Cerebellar nuclear complex (tissue), 1 donor: ENCODE measurements at places on chromosomes 13 and 19.

- DNase-seq, result no peak
Measured at GRCh38 chr13:85798556-85798955, 663 bp downstream of the SLITRK6 start.

DNA sequence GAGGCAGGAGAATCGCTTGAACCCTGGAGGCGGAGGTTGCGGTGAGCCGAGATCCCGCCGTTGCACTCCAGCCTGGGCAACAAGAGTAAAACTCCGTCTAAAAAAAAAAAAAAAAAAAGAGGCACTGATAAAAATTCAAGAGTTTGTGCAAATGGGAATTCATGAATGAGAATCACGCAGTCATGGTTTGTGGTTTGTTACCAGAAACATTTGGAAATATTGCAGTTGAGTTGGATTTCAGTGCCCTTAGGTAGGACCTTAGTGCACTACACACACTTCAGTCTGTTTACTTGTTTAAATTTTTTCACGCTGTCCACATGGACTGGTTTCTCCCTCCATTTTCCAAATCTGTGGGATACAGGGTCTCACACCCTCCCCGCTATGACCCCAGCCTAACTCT lies 28.4 kb downstream of the ZNF844 start:
- DNase-seq, result no peak

DNA sequence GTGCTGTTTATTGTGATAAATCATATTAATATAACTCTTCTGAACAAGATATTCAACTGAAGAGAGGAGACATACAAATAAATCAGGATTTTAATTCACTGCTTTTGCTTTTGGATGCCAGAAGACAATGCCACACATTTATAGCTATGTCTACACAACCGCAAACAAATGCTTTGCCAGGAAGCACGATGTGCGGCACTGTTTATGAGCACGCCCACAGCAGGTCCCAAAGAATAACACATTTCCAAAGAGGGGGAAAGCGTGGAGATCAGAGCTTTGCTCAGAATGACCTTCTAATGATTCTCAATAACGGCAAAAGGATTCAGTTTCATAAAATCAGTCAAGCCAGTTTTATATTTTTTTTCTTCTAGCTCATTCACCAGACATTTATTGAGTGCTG lies 16.7 kb downstream of the FAM216B start:
- DNase-seq, result no peak

GRCh38 chr19:39867133-39867532 lies 21.0 kb upstream of the FBL start:
- no peak for DNase-seq

DNA sequence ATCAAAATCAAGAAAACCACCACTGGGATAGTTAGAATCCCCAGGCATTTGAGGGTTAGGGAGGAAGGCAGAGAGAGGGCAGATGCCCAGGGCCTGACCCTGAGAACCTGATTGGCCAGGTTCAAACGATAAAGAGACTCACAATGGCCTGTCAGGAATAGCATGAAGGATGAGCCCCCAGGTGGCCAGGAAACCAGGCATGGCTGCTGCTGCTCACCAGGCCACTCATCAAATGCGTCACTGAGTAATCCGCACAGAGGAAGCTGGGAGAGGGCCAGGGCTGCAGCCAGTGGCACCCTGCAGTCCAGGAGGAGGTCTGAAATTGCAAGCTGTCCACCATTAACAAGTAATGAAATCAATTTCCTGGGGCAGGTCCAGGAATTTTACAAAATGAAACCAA lies 111.3 kb downstream of the KATNAL1 start:
- DNase-seq, result peak; percentile 25

DNA sequence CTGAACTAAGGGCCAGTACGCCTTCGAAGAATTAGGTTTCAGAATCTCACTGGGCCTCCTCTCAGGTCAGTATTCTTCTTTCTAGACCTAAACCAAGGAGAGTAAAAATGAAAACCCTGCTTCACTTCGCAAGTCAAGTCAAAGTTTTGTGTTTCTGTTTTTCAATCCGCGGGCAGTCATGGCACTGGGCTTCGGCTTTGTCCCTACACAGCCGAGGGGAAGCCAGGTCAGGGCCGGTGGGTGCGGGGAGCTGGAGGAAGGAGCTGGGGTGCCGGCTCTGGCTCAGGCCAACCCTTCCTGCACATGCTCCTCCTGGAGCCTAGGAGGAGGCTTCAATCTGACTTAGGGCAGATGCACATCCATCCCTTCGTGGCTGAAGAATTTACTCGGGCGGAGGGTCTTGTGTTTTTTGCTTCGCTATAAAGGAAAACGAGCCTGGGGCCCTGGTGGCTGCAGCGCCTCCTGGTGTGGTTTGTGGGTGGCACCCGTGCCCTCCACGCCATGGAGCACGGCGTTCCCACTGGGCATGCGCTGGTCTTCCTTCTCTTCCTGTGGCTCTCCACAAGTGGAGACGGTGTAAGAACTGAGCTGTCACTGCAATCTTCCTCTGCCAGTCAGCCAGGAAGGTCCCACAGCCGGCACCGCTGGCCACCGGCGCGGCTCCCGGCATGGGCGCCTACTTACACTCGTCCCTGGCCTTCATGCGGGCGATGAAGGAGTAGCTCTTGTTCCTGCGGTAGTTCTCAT lies 22.5 kb downstream of the C19orf44 start:
- DNase-seq, result no peak

DNA sequence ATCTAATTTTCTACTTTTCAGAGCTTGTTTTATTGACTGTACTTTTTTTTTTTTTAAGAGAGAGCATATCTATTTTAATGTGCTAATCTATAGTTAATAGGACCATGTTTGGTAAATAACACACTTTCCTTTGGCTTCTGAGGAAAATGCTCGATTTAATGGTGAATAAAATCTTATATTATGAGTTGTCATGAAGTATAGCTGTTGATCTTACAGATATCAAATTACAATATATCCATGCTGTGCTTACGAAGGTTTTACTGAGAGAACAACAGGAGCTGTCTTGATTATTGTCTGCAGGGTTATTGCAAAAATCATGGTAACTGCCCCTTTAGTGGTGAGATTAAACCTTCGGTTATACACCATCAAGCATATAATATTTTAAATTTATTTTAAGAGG lies 29.6 kb downstream of the URI1 start:
- DNase-seq, result no peak

DNA sequence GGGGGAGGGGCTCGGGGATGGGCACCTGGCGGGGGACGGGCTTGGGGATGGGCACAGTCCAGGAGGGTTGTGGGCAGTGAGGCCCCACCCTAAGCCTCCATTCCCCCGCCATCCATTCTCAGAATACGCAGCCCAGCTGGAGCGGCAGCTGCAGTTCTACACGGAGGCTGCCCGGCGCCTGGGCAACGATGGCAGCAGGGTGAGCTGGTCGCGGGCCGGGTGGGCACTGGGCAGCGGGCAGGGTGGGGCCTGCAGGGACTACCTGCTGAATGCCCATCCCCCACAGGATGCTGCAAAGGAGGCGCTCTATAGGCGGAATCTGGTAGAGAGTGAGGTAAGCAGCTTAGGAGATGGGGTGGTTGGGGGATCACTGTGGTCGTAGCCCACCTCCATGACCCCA lies 8.3 kb downstream of the PODNL1 start:
- DNase-seq, result no peak

- DNase-seq, result no peak
Measured at GRCh38 chr19:2627855-2628254, 74.6 kb downstream of the GNG7 start.

DNA sequence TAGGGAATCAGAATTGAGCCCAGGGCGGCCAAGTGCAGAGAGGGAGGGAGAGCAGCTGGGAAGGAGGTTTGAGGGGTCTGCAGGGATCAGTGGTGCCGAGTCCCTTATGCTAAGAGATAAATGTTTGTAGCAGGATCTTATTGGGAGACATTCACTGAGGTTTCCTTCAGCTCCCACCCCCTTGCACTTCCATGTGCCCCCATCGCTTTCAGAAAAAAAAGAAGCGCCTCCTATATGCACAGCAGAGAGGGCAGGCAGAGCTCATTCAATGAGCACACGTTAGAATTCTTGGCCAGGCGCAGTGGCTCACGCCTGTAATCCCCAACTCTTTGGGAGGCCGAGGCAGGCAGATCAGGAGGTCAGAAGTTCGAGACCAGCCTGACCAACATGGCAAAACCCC lies 28.0 kb downstream of the CYP4F2 start:
- DNase-seq, result no peak

DNA sequence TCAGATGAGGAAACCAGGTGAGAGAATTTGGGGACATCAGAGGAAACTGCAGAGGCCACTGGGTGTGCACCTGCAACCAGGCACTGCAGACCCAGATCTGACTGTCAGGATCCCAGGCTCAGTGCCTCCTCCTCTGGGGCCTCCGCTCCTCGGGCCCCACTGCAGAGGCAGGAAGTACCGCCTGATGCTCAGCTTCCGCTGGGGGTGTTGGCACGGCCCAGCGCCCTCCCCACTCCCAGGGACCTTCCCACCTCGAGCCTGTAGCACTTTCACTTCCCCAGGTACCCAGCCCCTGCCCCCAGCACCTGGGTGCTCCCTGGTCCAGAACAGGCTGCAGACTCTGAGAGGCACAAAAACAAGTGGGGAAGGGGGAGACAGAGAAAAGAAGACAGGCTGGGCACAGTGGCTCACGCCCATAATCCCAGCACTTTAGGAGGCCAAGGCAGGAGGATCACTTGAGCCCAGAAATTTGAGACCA lies 1.4 kb upstream of the CD37 start:
- no peak for DNase-seq

GRCh38 chr19:17488593-17489391 lies 18.5 kb downstream of the SLC27A1 start:
- no peak for DNase-seq

DNA sequence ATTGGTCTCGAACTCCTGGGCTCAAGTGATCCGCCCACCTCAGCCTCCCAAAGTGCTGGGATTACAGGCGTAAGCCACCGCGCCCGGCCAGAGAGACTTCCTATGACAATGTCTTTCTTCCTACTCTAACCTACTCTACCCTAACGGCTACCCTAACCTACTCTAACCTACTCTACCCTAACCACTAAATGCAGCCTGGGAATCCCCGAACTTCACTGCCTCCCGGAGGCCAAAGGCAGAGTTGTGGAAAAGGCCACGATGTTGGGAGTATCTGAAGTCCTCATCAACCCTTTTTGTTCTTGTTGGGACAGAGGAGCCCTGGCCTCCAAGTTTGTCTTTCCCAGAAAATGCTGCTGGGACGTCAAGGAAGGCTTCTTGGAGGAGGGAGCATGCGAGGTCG lies 967 bp upstream of the NR2C2AP start:
- DNase-seq, result no peak
